ENCODE measurements at places on chromosomes 12 and 14.

DNA sequence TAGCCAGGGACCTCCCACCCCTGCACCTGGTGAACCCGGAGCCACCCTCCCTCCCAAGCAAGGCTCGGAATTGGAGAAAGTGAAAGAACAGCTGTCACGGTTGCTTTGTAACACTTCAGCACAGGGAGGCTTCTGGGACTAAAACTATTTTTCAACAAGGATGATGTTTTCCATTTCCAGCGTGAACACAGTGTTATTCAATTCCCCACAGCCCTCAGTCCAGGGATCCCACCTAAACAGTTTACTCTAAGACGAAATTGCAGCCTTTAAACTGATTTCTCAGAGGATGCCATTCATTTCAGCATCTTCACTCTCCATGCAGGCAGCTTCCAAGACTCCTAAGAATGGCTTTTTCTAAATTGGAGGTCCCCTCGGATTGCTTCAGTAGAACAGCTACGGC, 229.2 kb downstream of the SLC15A4 start:
- DNase-seq, result no peak

DNA sequence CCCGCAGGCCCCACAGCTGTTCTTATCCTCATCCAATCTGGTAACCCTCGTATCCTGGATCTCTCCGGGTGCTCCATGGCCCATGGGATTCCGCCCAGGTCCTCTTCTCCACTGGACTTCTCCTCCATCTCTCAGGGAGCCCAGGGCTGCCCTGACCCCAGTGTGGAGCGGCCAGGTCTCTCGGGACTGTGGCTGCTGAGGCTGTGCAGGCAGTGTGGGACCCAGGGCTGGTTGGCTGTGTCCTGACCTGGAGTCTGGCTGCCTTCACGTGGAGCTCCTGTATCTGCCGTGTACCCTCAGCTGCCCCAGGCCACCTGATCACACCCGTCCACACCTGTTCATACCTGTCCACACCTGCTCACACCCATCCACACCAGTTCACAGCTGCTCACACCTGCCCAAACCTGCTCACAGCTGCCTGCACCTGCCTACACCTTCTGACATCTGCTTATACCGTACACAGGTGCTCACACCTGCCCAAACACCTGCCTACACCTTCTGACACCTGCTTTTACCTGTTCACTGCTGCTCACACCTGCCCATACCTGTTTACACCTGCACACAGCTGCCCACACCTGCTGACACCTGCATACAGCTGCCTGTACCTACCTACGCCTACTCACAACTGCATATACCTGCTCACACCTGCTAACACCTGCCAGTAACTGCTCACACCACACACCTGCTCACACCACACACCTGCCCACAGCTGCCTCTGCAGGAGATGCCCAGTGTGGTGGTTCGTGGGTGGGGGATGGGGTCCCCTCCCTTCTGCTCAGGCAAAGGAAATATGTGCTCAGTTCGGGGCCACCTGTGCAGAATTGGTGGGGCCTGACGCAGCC, 92.2 kb downstream of the GALNT9 start:
- DNase-seq, result no peak

DNA sequence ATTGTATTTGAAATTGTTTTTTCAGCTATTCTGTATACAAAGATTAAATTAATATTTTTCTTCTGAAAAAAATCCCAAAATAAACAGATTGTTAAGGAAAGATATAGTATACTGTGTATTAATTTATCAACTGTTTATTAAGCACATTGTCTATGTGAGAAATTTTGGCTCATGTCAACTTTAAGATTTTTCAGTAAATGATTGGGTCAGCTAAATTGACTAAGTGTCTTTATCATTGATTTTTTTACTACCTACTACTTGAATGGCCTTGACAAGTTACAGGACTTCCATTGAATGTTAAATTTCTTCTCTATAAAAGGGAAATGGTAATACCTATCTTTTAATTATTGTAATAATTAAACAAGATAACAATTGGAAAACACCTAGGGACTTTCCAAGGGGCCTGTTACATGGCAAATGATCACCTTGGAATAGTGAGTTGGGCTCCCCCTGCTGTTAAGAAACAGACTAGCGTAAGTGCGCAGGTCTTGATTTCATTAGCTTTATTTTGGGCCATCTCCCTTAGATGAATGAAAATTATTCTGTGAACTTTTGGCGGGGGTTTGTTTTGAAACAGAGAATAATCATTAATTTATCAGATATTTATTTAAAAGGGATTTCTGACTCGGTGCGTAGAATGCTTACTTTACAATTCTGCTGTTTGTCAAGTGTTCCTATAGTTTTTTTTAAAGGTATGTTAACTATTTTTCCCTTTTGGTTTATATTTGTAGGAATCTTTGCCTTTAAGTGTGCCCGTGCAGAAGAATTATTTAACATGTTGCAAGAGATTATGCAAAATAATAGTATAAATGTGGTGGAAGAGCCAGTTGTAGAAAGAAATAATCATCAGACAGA, 14.5 kb upstream of the CCT2 start:
- no peak for DNase-seq

- DNase-seq, result no peak
These were observed 440.4 kb upstream of the DCN start for GRCh38 chr12:91622981-91623380.

DNA sequence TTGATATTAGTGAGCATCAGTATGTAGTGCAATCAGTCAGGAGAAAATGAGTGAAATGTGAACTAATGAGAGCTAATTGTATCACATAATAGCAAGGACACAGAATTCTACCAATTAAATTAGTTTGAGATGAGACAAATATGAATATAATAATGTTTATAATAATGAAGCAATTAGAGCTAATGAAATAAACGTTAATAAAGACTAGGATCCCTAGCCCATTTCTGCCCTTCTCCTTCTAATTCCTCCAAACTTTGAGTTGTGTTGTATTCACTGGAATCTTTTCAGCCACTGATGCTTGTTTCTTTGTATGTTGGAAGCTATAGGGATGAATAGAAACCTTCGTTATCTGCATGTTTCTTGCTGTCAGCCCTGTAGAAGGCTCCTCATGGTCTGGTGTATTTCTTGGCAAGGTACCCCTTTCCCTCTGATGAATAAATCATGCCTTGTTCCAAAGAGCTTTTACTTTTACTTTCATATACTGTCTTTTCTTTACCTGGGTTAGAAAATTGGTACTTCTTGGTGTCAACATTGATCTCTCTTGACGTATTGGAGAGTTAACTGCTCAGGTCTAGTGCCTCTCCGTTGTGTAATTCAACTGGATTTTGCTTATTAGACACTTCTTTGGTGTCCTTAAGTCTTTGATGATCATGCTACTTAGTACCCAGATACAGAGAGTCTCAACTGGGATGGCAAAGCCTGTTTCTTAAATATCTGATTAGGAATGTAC, 154.8 kb downstream of the PTCSC3 start:
- DNase-seq, result no peak

DNA sequence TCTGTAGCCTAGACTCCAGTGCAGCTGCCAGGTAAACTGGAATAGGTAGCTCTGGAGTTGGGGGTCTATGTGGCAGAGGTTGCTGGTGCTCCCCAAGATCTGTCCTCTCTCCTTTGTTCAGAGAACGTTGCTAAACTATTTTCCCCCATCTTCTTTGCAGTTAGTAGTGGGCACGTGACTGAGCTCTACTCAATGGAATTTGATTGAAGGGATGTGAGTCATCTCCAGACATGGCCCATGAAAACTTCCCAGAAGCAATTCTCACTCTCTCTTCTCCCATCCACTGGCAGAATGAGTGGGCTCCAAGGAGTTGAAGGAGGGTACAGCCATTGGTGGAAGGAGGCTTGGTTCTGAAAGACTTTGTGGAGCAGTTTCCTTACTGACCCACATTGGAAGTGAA, 44.0 kb downstream of the PAH start:
- no peak for DNase-seq

DNA sequence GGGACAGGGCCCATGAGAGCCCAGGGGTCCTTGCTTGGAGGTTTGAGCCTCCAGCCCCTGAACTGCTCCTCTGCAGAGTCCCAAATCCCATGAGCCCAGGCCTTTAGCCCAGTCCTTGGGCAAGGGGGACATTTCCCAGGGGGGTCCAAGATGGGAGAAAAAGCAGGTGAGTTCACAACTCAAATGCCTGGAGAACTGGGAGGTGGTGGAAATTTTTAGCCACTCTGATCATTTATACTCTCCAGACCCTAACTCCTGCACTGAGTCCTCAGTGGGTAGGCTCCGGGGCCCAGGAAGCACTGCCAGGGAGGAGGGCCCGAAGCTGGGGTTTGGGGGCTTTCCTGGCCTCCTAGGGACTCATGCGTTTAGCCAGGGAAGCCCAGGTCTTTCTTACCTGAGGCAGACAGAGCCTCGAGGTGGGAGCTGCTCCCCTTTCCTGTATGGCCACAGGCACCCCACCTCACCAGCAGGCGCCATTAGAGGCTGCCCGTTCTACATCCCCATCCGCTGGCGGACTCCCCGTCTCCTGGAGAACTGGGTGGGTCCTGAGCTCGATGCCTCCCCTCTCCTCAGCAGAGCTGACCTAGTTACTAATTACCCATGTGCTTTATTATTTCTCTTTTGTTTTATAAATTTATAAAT, 998 bp downstream of the HNF1A start:
- DNase-seq, result no peak

DNA sequence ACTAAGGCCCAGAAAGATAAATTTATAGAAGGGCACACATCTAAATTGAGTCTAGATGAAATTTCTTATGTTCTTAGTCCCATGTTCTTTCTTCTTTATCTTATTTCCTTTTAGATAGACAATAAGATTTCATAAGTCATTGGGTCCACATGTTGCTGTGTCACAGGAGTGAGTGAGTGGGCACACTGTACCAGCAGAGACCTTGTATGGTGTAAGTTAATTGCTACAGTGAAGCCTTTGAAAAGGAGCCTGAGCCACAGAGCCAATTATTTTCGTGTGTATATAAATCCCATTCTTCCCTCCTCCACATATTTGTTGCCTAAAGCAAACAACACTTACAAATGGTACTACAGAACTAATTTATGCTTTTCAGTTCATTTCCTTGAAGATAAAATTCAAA, 79.1 kb downstream of the GRIP1 start:
- no peak for DNase-seq

All from H54 (cell line).